ENCODE measurements at places on chromosomes 2 and 18. TPM values are rescaled to one million over a fixed set of nuclear protein-coding genes. Genes with fewer than 3 reads are reported as not detected.

ANKRD29 gene
- 36.6 TPM for polyA plus RNA-seq

FTCDNL1 gene
- polyA plus RNA-seq: 2.3 TPM

KCNE4 gene
- polyA plus RNA-seq: not detected

DPP10 gene
- polyA plus RNA-seq: 2.8 TPM

SYT4 gene
- polyA plus RNA-seq: 3.7 TPM

ARHGAP25 gene
- polyA plus RNA-seq: 2.0 TPM

ITGB6 gene
- not detected for polyA plus RNA-seq

C2orf78 gene
- 0.18 TPM for polyA plus RNA-seq

LOXL3 gene
- polyA plus RNA-seq: 4.4 TPM

COLEC12 gene
- polyA plus RNA-seq: 2.0 TPM

EFEMP1 gene
- polyA plus RNA-seq: 9.1 TPM

IL1F10 gene
- polyA plus RNA-seq: not detected

UGT1A8 gene
- polyA plus RNA-seq: not detected

FAM237A gene
- polyA plus RNA-seq: not detected

DSC2 gene
- polyA plus RNA-seq: 7.9 TPM

ST3GAL5 gene
- 3.2 TPM for polyA plus RNA-seq

EPB41L3 gene
- polyA plus RNA-seq: 8.0 TPM

PARD6G gene
- polyA plus RNA-seq: 6.9 TPM

SPTBN1 gene
- 58.1 TPM for polyA plus RNA-seq

EML6 gene
- 1.6 TPM for polyA plus RNA-seq
